Left lung (tissue), 14 donors: ENCODE measurements at places on chromosomes 1 and 21. TPM values are rescaled to one million over a fixed set of nuclear protein-coding genes. Genes with fewer than 3 reads are reported as not detected.

DNA sequence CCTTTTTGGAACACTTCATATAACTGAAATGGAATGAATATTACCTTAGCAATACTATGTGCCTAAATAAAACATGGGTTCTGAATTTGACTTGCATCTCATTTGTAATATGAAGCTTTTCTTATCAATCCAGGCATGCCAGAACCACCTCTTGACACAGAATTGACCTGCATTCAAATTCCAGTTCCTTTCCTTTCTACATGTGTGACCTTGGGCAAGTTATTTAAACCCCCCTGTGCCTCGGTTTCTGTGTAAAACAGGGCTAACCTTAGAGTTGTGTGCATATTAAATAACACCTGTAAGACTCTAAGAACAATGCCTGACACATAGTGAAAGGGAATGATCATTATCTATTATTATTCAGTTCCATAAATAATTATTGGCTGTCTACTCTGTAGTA lies 2.0 kb upstream of the NOS1AP start:
- no peak overlapping the region for H3K27ac ChIP-seq
- no peak overlapping the region for H3K4me3 ChIP-seq
- no peaks in the 10 kb centered on the region for H3K36me3 ChIP-seq
- DNase-seq, result no peak
- peaks cover 17% of the 10 kb centered on the region for H3K4me1 ChIP-seq

- H3K27ac ChIP-seq, result peak overlapping the region; percentile 99
- no peak for DNase-seq
- H3K4me1 ChIP-seq, result peaks cover 54% of the 10 kb centered on the region
These were observed 3.6 kb downstream of the S100A6 start for GRCh38 chr1:153532181-153532580.

DNA sequence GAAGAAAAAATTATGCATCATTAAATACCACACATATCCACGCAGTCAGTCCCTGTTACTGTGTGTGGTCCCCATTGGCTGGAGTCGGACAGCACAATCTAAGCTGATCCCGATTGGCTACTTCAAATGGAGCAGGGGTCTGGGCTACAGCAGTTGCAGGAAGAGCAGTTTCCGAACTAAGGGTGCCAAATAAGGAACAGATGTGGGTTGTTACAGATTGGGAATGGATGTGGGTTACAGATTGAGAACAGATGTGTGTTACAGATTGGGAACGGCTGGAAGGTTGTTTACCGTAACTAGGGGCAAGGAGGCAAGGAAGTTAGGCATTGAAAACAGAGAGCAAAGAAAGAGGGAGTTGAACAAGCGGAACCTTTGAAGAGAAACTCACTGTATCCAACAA lies 19.9 kb downstream of the OR2L13 start:
- H3K4me1 ChIP-seq, result no peaks in the 10 kb centered on the region
- H3K4me3 ChIP-seq, result no peak overlapping the region
- H3K27me3 ChIP-seq, result no peaks in the 10 kb centered on the region
- H3K27ac ChIP-seq, result no peak overlapping the region

- no peaks in the 10 kb centered on the region for H3K4me1 ChIP-seq
- no peak overlapping the region for H3K27ac ChIP-seq
- no peak overlapping the region for H3K4me3 ChIP-seq
- DNase-seq, result no peak
- no peaks in the 10 kb centered on the region for H3K27me3 ChIP-seq
These were observed 30.8 kb downstream of the DDR2 start for GRCh38 chr1:162663086-162663485.

The VHLL gene
- total RNA-seq, result not detected
